ENCODE measurements at places on chromosomes 13 and 19.

DNA sequence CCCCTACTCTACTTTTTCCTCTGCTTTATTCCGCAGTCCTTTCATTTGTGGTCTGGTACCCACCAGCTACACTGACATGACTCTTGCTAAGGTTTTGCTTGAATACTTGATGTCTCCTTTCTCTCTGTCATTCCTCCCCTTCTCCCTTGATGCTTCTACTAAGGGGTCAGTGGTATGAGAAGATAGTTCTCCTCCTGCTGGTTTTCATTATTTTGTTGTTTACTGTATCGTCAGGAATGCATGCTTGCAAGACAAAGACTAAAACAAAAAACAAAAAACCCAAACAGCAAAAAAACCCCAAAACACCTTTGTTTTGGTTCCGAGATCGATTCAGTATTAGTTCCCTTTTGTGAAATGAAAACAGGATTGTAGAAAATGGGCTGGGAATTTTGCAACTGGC, 59.5 kb downstream of the PCCA start:
- no peak for DNase-seq

- DNase-seq = no peak
These were observed 401 bp upstream of the ZNF765 start for GRCh38 chr19:53394522-53394973.

GRCh38 chr13:95050800-95051615, 250.2 kb downstream of the ABCC4 start:
- DNase-seq = no peak

GRCh38 chr13:88461272-88462009, 790.3 kb downstream of the SLITRK5 start:
- no peak for DNase-seq

GRCh38 chr19:41303954-41304353, 6.0 kb upstream of the CCDC97 start:
- no peak for DNase-seq

DNA sequence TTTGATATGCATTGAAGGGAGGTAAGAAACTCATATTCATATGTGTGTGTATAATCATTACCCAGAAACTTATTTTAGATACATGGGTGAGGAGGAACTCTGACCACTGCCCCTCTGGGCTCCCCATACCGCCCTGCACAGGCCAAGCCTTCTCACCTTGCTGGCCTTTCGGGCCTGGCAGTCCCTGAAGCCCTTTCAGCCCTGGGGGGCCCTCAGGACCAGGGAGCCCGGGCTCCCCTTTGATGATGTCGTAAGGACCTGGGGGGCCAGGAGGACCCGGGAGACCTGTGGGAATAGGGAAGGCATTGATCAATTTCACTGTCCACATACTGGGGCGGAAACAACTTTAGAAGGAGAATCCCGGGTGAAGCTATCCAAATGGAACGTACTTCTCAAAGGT, 142.3 kb downstream of the COL4A1 start:
- no peak for DNase-seq

DNA sequence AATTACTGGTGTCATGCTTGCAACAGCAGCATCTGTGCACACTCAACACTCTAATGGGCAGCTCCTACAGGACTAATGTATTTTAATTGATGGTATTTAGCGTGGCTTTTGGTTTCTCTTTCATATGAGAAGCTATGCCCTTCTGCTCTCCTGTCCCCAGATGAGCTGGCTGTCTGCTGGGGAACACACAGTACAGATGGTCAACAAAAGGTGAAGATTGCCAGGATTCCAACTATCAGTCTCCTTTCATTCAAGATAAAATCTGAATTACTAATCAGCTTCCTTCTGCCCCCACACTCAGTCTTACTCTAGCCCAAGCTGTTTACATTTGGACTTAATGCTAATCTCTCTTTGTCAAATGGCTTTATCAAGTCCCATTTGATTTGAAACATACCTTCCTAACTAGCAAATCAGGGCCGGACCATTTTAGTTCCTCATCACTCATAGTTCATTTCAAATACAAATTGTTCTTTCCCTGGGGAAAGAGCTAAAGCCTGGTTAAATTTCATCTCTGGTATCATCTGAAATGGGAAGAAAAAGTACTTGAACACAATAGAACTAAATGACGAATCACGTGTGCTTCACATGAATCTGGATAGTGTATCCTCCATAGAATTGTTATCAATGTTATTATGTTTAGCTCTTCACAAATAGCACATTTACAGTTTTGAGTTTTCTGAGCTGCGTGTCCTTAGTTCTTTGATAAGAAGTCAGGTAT, 988.0 kb downstream of the PCDH17 start:
- no peak for DNase-seq

DNA sequence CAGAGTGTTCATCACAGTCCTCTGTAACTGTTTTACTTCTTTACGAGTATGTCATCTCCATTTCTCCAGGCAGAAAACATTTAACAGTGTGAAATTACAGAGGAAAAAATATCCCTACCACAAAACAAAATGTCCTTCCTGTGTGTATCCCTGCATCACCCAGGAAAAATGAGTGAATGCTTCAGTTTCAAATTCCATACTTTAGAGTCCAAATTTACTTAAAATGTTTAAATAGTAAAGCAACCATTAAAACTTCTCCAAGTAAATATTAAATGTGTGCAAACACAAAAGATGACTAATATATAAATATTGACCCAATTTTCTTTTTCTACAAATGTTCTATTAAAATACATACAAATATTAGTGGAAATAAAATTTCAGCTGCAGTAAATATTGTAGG, 1016.6 kb upstream of the PCDH20 start:
- no peak for DNase-seq

GRCh38 chr19:30677702-30678101, 305.5 kb downstream of the ZNF536 start:
- no peak for DNase-seq

DNA sequence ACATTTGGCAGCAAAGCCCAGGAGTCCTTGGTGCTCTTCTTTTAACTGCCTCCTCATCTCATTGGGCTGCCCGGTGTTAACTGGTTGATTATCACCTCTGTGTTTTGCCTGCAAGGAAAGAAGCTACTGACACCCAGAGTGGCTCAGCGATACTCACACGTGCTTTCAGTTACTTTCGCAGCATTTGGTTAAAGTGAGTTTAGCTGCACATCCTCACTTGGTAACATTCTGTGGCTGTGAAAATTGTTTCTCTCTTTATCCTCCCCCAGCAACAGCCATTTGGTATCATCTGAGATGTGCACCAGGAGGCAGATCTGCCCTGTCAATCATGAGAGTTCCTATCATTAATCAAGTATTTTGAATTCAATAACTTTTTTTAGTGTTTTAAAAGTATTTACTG, 44.6 kb upstream of the GPR183 start:
- no peak for DNase-seq

Data from mammary epithelial cell (primary cell).